ENCODE measurements at places on chromosomes 16 and 17.

GRCh38 chr16:54178478-54178976 is 108.1 kb downstream of the IRX3 start:
- no peak for DNase-seq

- DNase-seq: no peak
Measured at GRCh38 chr16:67040166-67040565, 11.2 kb downstream of the CBFB start.

DNA sequence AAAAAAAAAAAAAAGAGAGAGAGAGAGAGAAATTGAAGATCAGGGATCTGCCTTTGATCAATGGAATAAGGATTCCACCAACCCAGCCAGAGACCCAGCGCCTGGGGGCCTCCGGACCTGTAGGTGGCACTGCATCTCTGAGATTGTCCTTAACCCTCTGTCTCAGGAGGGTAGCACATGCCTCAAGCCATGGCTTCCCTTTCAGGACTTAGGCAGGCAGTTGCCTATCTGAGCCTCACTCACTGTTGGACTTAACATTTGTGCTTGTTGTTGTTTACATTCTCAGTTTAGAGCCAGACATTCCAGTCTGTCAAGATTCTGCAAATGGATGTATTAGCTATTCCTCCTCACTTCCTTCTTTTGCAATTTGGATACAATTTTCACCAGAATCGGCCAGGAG is 5.1 kb upstream of the SCNN1B start:
- no peak for DNase-seq

DNA sequence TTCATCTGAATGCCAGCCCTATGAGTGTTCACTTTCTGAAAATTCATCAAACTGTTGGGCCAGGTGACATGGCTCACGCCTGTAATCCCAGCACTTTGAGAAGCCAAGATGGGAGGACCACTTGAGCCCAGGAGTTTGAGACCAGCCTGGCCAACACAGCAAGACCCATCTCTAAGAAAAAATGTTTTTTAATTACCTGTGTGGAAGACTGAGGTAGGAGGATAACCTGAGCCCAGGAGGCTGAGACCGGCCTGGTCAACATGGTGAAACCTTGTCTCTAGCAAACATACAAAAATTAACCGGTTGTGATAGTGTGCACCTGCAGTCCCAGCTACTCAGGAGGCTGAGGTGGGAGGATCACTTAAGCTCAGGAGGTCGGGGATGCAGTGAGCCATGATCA is 10.3 kb downstream of the MYH11 start:
- no peak for DNase-seq

DNA sequence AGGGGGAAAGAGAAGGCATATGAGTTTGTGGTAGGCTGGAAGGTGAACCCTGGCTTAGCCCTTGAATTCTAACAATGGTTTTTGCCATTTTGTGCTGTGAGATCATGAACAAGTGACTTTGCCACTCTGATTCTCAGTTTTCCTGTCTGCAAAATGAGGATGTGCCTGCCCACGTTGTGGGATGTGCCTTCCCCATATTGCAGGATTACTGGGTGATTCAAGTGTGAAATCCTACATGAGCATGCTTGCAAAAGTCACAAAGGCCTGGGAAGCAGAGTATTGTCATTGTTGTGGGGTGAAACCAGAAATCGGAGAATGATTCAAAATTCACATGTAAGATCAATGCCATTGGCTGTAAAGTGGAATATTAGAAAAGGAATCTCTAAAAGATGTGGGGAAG is 28.6 kb upstream of the TVP23A start:
- no peak for DNase-seq

- peak; percentile 29 for DNase-seq
Measured at GRCh38 chr16:78778101-78779004, 678.9 kb downstream of the WWOX start.

GRCh38 chr17:74856112-74856511 is 3.6 kb downstream of the GRIN2C start:
- no peak for DNase-seq

- DNase-seq: no peak
Measured at GRCh38 chr16:89264800-89265550, 47.5 kb downstream of the ZNF778 start.

DNA sequence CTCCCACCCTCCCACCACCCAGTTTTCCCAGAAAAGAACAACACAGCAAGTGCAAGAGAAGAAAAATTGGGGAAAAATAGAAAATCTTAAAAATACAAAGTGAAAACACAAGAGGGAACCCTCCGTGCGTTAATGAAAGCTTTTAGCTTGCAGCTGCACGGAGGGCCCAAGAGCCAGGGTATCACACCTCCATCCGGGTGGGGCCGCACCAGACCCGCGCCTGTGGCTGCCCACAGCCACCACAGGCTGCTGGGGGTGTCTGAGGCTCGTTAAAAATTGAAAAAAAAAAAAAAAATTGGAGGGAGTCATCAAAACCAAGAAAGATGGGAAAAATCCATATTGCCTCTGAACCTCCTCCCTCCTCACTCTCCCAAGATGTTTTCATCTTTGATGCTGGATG is 18.6 kb downstream of the ENGASE start:
- DNase-seq: no peak

DNA sequence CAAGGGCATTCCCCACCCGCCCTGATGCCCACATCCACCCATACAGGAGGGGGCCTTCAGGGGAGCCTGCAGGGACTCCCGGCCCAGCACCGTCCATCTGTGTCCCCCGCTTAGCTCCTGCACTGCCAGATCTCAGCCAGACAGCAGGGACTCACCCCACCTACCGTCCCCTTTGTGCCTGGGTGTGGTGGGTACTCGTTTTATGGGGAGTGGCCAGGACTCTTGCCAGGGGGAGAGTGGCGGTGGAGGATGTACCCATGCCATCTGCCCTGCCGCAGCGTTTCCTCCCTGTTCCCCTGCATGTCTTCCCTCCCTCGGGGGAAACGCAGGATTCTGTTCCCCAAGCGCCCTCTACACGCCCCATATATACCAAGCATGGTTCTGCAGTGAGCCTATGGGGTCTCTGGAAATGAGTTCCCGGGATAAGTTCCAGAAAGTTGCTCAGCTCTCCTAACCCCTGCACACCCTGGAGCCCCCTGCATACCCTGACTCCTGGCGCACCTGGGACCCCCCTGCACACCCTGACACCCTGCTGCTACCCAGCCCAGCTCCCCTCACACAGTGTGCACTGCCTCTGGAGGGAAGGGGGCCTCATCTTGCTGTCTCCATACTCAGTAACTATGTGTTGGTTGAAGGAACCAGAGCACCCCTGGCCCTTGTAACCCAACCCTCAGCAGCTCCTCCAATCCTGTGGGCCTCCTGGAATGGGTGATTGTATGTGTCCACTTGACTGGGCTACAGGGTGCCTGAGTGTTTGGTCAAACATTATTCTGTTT is 4.2 kb upstream of the MAFG start:
- DNase-seq: no peak

- no peak for DNase-seq
Measured at GRCh38 chr16:28617874-28618273, 8.0 kb upstream of the SULT1A1 start.

DNA sequence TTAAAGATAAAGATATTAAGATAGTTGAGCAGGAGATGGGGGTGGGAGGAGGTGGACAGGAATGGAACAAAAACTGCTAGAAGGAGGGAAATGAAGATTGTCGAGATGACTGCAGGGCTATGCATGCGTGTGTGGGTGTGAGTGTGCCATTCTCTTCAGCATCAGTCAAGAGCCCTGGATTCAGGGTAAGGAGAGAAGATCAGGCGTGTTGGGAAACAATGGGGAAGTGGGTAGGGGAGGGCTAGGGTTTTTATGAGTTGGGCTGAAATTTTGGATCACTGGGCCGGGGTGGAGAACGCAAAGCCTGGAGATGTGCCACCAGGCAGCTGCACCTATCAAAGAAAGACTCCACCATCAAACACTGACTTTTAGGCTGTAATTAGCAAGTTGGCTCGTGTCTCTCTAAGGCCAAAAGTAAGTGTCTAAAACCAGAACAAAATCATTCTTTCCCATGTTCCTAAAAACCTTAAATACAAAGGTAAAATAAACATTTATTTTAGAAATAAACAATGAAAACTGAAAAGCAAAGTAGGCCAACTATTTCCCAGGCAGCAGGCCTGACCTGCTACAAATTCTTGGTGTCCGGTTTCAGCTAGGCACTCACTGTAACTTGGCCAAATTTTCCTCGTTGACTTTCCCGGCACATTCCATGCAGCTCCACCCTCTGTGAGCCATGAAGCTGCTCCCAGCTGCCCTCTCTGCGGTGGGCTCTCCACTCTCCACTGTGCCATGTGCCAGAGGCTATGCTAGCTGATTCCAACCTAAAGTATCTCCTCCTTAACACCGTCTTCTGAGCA is 4.2 kb downstream of the CDRT4 start:
- no peak for DNase-seq

DNA sequence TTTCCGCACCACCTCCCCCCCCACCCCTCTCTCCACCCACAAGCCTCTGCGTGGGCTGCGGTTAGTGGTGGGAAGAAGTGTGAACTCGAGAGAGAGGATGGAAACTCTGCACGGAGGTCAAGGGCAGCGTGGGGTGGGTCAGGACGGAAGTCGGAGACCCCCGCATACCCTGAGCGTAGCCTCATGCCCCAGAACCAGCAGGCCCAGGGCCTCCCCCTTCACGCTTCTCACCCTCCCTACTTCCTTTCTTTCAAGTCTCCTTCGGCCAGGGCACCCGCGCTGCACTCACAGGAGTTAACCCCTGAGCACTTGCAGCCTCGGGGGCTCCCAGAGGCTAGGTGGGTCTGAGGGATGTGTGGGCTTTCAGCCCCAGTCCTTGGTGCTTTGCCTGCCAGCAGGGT is 9.2 kb downstream of the TBKBP1 start:
- DNase-seq: peak; percentile 62

DNA sequence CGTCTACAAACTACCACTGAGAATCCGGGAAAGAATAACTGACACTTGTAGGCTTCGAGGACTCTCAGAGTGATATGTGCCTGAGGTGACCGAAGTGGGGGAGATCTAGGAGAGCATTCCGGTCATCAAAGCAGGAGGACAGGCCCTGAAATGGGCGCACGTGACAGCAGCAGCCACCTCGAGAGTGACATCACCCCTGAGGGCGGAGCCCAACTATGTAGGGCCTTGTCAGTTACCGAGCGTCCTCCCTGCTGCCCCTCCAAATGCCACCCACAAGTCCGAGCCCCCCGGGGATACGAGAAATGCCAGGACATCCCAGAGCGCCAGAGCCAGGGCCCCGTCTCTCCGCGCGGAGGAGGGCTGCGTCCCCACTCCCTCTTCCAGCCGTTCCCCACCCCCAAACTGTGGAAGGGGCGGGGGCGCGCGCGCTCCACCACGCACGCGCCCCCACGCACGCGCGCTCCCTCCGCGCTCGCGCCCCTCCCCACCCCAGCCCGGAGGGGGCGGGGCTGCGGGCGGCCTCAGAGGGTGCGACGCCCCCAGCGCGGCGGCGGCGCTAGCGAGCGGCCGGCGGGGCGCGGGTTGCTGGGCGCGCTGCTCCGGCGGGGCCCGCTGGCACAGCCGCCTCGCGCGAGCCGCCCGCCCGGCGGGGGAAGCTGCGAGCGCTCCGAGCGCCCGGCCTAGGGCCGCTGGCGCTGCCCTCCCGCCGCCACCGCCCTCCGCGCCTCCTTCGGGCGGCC is at the start of gene TANC2:
TANC2 (plus strand) TSS at position 550 of the 740 bp plus-strand sequence. CDS start 43,325 bp downstream, outside the sequence.
- DNase-seq: peak; percentile 72

- no peak for DNase-seq
Measured at GRCh38 chr16:66265556-66266141, 100.8 kb upstream of the CDH5 start.

DNA sequence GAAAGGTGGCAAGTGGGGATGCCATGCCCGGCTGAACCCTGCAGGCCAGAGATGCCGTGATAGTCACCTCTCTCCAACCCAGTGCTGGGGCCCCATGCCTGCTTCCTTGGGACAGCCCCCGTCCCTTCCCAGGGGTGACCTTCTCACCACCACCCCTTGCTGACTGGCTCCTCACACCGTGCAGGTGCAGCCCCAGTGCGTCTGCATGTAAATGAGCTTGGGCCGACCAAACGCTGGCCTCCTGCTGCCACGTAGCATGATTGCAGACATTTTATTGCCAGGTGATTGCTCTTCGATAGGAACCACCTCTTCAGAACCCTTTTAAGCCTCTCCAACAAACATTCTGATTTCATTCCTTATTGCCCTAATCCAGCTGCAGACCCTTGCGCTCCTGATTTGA is 32.5 kb downstream of the ASIC2 start:
- DNase-seq: no peak

GRCh38 chr17:7403727-7403976 is 245 bp downstream of the TMEM256 start:
- DNase-seq: no peak

GRCh38 chr17:66548158-66548557 is 245.7 kb downstream of the PRKCA start:
- peak; percentile 20 for DNase-seq

- no peak for DNase-seq
Measured at GRCh38 chr16:11988258-11988978, 11.9 kb downstream of the SNX29 start.

DNA sequence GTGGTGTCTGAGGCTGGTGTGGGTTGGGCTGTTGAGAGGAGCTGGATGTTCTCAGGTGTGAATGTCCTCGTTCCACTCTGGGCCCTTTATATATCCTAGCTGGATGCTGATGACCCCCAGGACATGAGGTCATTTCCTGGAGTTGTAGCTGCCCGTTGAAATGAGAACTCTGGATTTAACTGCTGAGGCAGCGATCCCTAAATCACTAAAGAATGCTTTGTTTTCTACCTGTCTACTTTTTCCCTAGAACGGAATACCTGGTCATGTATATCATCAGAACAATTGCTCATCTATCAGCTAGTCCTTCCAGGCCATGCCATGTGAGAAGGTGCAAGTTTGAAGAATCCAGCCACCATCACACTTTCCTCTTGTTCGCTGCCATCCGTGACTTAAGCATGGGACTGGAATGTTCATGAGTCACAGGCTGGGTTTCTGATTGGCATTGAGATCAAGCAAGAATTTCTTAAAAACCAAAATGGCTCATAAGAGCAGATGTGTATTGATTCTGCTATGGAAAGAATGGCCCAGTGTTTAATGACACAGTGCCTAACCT is at the start of gene KRTAP2-3:
KRTAP2-3 (minus strand) TSS at position 63 of the 553 bp plus-strand sequence. CDS start 64 bp downstream, outside the sequence.
- no peak for DNase-seq

DNA sequence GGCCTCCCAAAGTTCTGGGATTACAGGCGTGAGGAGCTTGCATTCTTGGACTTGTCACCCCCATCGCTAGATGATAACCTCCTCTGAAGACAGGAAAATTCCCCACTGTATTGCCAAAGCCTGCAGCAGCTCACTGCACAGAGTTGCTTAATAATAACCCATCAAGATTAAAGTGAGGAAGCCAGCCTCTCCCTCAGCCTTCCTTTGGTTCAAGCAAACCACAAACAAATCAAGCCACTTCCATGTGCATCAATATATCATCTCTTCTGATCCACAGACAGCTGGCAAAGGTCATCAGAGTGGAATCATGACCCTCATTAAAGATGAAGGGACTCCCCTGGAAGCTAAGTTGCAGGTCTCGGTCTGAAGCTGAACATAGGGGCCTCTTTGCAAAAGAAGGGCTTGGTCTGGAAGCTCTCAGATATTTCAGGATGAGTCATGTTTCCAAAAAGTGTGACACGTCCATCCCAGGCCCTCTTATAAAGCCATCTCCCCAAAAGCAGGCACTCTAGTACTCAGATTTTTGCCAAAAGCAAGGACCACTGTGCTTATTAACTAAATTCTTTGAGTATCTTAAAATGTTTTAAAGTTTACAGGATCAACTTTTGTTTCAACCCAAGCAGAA is 4.8 kb downstream of the EMP2 start:
- no peak for DNase-seq

- no peak for DNase-seq
Measured at GRCh38 chr17:55219934-55220333, 44.8 kb upstream of the HLF start.

- no peak for DNase-seq
Measured at GRCh38 chr17:27938864-27939263, 45.7 kb upstream of the LYRM9 start.

Measured in stimulated activated CD4-positive, alpha-beta T cell treated with anti-CD3 and anti-CD28 coated beads, Interleukin-4, amount 100 ng/mL, for 1 hour (primary cell).